HepG2 (cell line): ENCODE measurements at places on chromosomes 5 and 9. TPM values are rescaled to one million over a fixed set of nuclear protein-coding genes. Genes with fewer than 3 reads are reported as not detected.

NPDC1 gene
- total RNA-seq: 0.63 and 0.84 TPM in 2 replicates

TNFSF8 gene
- total RNA-seq: not detected in 2 replicates

DNA sequence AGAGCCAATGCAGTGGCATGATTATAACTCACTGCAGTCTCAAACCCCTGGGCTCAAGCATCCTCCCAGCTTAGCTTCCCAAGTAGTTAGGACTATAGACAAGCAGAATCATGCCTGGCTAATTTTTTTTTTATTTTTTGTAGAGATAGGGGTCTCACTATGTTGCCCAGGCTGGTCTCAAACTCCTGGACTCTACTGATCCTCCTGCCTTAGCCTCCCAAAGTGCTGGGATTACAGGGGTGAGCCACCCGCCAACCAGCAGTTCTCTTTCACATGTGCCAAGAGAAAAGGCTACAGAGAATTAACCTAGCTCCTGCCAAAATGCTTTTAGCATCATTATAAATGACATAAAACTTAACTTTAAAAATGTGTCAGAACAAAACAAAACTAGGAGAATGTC is 8.1 kb downstream of the AK3 start:
- no peak overlapping the region for H3K4me3 ChIP-seq
- H3K36me3 ChIP-seq: peaks cover 6% of the 10 kb centered on the region
- peaks cover 51% of the 10 kb centered on the region for H3K4me1 ChIP-seq
- no peak for DNase-seq

GRCh38 chr9:32385152-32385884 is 875 bp downstream of the ACO1 start:
- no peak for DNase-seq
- peak overlapping the region; percentile 79 for H3K4me3 ChIP-seq
- H3K36me3 ChIP-seq: no peaks in the 10 kb centered on the region
- no peaks in the 10 kb centered on the region; the same call in 2 of the 3 replicates for H3K27me3 ChIP-seq

DNA sequence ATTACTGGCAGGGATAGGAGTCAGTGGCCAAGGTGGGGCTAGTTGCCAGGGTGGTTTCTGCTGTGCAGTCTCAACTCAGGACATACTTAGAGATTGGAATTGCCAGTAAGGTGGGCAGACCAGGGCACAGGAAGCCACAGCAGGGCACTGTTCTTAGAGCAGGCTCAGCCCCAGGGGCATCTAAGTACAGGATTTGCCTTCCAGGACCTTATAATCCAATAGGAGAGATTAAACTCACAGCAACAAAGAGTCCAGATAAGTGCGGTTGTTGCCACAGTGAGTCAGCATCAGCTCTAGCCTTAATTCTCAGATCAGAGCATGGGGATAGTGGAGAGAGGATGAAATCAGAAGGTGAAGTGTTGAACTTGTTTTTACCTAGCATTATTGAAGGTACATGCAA is 265.8 kb upstream of the TRPC7 start:
- no peaks in the 10 kb centered on the region for H3K4me1 ChIP-seq
- DNase-seq: no peak
- H3K27me3 ChIP-seq: no peaks in the 10 kb centered on the region
- no peak overlapping the region for H3K27ac ChIP-seq
